Stimulated activated CD8-positive, alpha-beta memory T cell treated with anti-CD3 and anti-CD28 coated beads, Interleukin-7, amount 100 ng/mL, for 1 hour (primary cell): ENCODE measurements at places on chromosomes 16 and 17.

GRCh38 chr17:66348584-66349165, 46.3 kb downstream of the PRKCA start:
- no peak for DNase-seq

GRCh38 chr16:87705771-87706277, 60.0 kb downstream of the KLHDC4 start:
- no peak for DNase-seq

DNA sequence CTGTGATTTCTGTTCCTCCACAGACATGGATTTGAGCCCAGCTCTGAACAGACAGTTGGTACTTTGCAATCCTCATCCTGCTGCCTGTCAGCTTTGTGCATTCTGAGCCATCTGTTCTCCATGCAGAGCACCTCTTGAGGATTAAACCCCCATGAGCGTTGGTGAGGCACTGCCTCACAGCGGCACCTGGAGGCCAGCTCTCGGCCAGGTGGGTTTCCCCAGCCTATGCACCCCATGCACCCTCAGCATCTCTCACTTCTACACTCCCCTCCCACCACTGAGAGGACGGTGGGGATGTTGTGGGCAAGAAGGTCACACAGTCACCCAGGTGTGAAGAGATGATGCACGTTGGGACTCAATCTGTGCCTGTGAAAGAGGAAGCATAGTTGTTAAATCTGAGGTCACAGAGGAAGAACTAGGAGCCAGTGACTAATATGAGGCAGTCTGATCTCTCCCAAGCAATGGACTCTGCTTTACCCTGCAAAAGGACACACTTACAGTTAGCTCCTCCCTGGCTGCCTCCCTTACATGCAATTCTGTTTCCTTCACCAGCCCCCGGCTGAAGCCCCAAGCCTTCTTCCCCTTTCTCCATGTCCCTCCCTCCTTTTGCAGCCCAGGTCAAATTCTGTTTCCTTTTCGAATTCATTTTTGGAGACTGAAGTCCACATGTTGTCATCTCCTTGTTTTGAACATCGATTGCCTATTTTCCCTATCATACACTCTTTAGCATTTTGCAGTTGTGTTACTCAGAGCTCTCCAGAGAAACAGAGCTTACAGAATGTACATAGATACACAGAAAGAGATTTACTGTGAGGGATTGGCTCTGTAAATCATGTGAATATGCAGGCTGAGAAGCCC, 58.5 kb downstream of the HS3ST3B1 start:
- DNase-seq = peak; percentile 27

DNA sequence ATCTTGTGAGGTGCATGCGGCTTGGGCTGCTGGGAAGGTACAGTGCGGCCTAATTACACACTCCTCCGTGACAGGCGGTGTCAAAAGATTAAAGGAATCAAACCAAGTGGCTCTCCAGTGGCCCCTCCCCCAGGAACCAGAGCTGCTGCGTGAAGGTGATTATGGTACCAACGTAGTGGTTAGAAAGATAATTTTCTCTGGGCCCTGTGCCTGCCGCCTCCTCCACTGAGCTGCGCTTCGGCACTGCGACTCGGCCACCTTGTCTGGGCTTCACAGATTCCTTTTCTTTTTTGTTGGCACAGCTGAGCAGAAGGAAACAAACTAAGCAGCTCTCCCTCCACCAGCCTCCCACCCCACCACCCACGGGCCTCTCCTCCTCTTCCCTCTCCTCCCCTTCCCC, 113.2 kb upstream of the SDK2 start:
- DNase-seq = no peak

- no peak for DNase-seq
These were observed 188.6 kb downstream of the RBFOX3 start for GRCh38 chr17:79422236-79422635.

- DNase-seq = no peak
These were observed 103.3 kb upstream of the CLEC3A start for GRCh38 chr16:77918809-77919707.

- DNase-seq = no peak
These were observed 25.3 kb upstream of the SCNN1B start for GRCh38 chr16:23276821-23277220.

GRCh38 chr17:4368341-4368740, 1.9 kb upstream of the UBE2G1 start:
- DNase-seq = no peak

- no peak for DNase-seq
These were observed 2.4 kb downstream of the ARHGDIA start for GRCh38 chr17:81868674-81869220.

DNA sequence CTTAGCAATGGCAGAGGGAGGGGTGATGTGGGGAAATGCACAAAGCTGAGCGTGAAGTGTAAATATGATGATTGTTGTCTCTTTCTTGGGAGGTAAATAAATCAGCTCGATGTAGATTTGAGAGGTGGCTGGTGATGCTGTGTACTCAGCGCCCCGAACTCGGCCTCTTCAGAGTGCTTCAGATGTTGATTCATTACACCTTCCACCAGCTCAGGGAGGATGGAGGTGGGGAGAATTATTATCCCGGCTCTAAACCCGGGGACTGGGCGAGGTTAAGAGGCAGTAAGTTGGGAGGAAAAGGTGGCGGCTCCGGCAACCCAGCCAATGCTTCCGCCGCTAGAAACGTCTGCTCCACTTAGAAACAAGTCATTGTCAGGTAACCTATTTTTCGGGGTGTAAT, 86.5 kb downstream of the RPA1 start:
- DNase-seq = no peak

- DNase-seq = no peak
These were observed 4.6 kb upstream of the ICAM2 start for GRCh38 chr17:64024781-64025731.

DNA sequence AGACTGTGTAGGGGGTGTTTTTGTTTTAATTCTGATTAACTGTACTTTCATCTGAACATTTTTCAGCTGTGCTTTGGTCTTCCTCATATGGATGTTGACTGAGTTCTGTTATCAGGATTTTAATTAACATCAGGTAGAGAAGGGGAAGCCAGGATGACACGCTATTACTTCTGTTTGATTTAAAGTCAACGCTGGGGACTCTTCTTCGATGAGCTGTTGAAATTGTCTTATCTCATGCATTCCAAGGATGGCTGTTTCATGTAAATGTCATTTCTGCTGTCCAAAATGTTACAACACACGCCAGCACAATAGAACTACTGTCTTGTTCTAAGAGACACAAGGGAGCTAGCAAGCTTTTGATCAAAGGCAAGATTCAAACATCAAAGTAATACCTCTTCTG, 263.3 kb upstream of the CDH5 start:
- no peak for DNase-seq

DNA sequence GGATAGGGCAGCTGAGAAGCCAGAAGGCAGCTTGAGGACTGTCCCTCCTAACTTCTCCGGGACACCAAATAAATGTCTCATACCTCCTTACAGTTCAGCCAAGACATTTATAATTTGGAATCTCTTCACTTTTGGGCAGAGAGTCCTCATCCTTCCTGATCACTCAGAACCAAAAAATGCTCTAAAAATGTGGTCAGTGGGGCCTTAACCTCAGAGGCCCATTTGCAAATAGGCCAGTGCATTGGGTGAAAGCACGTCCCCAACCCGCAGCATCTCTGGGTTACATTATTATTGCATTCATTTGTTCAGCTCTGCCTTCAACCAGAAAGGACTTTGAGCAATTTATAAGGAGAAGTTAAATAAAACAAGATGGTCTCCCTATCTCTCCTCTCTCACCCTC, 112.4 kb upstream of the IRX3 start:
- no peak for DNase-seq

GRCh38 chr17:65985571-65985970, 206.4 kb downstream of the CEP112 start:
- no peak for DNase-seq

GRCh38 chr16:48340054-48340453, 45.2 kb downstream of the SIAH1 start:
- DNase-seq = no peak

DNA sequence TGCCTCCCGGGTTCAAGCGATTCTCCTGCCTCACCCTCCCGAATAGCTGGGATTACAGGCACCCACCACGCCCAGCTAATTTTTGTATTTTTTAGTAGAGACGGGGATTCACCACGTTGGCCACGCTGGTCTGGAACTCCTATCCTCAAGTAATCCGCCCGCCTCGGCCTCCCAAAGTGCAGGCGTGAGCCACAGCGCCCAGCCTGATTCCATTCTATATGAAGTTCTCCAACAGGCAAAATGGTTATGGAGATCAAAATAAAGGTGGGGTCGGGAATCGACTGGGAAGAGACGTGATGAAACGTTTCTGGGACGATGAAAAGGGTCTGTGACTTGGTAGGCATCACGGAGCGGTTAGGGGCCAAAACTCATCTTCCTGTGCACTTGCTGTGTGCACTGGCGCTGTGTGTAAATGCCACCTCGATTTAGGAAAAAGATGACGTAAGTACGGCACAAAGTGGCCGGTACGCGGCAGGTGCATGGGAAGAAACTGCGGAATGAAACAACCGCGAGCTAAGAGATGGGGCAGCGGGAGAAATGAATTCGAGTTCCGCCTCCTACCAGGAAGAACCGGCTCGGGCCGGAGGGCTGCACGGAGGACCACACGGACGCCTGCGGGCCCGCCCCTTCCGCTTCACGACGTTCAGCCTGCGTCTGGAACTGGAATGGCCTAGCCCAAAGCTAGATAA, 1.6 kb downstream of the TP53 start:
- DNase-seq = peak; percentile 80

DNA sequence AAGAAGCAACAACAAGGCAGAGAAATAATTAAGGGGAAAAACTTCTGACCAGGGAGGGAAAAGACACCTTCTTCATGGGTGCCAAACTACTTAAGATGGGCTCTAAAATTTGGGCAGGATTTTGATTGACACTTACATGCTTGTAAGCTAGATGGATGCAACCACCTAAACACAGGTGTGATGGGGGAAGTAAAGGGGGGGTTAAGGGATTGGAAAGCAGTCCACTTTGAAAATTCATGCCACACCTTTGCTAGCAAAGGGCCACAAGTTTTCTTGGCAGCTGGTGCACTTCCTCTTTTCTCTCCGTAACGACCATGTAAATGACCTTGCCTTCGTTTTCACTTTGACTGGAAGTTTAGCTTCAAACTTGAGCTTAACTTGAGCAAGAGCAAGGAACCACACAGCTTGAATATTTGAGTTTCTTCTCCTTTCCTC, 14.3 kb upstream of the PRKAR1A start:
- DNase-seq = no peak

DNA sequence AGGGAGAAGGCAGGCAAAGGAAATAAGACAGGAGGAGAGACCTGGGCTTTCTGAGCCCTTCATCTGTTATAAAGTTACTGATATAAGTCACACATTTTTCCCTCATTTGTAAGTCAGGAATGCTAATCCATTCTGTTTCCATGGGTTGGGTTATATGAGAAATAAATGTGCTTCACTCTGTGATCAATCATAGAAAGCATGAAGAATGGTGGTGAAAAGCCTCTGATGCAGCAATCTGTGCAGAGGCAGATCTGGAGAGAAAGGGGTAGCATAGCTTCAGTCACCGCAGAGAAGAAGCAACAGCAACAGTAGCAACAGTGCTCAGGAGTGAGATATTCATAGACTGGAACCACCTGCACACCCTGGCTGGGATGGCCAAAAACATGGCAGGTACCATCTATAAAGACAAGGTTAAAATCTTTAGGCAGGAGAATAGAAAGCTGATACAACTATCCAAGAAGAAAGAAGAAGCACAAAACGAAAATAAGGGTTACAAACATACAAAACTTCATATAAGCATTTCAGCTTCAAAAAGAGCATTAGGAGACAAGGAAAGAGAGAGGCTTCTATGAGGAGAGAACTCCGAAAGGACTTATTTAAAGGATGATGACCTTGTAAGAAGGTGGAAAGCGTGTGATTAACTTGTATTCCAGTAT, 41.9 kb downstream of the TMEM100 start:
- no peak for DNase-seq

DNA sequence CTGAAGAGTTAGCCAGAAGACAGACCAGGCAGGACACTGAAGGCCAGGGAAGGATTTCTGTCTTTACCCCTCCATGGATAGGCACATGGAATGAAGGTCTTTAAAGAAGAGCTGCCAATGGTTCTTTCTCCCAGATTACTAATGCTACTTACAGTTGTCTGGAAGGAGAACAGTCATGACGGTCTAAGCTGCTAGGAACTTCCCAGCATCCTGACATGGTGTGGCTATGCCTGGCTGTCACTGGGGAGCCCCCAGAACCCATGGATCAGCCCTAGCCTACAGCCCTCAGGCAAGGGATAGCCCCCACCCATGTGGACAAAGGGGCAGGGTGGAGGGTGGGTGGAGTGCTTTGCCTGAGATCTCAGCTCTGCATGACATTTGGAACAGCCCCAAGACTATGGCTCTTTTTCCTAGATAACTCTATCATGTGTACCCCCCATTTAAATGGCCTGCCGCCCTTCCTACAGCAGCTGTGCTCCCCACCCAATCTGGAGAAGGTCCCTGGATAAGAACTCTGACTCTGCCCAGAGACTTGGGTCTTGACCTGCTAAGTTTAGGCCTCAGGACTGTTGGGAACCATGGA, 9.2 kb upstream of the KAT7 start:
- DNase-seq = no peak

- no peak for DNase-seq
These were observed 135.5 kb upstream of the WSB1 start for GRCh38 chr17:27158382-27158781.

DNA sequence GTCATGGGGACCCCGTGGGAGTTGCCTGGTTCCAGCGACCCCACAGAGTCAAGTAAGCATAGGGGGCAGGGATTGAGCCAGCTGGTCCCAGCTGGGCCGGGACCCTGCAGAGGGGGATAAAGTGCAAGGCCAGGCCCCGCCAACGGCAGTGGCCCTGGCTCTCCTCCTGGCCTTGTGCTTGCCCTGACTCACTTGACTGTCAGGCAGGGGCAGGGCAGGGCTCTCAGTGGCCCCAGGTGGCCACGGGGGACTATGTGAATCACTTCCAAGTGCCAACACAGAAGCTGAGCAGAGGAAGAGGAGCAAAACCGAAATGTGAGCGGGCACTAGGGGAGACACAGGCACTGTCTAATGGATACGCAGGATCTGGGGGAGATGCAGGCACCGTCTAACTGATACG, 21.6 kb upstream of the NCBP3 start:
- DNase-seq = no peak

GRCh38 chr17:15379659-15380058, 38.3 kb upstream of the TEKT3 start:
- DNase-seq = no peak

GRCh38 chr17:57811638-57812280, 38.1 kb downstream of the MRPS23 start:
- no peak for DNase-seq

GRCh38 chr16:31085873-31086628, 2.7 kb downstream of the PRSS53 start:
- no peak for DNase-seq
